NCI-H2107 (cell line): ENCODE measurements at places on chromosomes 2 and 18.

GRCh38 chr2:64807417-64807816 lies 153.7 kb upstream of the SERTAD2 start:
- DNase-seq, result no peak

- no peak for DNase-seq
Observed at GRCh38 chr2:84497285-84497684, 19.0 kb upstream of the DNAH6 start.

DNA sequence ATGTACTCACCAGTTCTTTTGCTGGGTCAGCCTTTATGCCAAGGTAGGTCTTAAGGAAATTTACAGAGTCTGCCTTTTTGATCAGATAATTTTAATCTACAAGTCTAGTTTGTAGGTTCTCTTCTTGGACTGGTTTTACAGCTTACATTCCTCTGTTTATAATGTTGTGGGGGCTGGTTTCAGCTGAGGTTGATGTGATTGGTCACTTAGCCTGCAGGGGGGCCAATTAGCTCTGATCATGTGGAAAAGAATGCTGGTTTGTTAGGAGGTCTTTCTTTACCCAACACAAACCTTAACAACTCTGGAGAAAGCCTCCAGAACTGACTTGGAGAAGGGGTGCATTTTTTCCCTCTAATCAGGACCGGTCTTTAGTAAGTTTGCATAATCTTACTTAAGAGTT lies at the start of gene KCNJ13:
TSS of gene KCNJ13 (minus strand) at position 131 of the 400 bp plus-strand sequence. CDS start 5,203 bp downstream, outside the sequence.
- no peak for DNase-seq

GRCh38 chr2:54680397-54681041 lies 42.9 kb upstream of the EML6 start:
- DNase-seq, result no peak

DNA sequence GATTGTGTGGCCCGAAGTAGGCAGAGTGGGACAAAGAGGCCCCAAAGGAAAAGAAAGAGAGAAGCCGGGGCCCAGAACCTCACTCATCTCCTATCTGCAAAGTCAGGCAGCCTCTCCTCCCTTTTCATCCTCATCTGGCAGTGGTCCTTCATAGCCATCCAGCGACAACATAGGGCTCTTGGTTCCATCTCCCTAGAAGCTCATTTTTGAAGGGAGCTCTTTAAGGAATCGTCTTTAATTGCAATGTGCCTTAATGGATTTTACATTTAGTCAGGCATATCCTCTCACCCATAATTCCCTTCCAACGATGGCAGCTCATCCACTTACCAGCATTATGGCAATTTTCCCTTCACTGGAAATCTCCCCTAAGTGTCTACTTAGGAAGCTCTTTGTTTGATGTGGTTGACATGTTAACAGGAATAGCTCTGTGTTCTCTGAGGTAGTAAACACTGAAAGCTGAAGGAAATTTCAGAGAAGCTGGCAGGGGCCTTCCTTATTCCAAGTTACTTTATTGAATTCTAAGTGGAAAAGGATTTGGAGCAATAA lies 780.6 kb downstream of the TSN start:
- DNase-seq, result no peak

DNA sequence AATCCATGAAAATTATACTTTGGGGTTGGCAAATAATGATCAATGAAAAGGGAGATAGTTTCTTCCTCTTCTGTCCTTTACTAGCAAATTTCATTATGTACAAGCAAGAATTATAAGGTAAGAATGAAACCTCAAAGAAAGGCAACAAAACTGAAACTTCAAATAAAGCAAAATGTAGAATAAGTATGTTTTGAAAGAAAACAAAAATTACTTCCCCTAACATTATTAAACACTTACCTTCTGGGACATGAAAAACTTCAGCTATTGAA lies 29.4 kb downstream of the THADA start:
- DNase-seq, result no peak
